ENCODE measurements at places on chromosomes 5 and 9.

GRCh38 chr9:21862871-21863270 is 60.4 kb downstream of the MTAP start:
- no peak for DNase-seq

- no peak for DNase-seq
Observed at GRCh38 chr5:75438722-75439121, 72.7 kb downstream of the CERT1 start.

DNA sequence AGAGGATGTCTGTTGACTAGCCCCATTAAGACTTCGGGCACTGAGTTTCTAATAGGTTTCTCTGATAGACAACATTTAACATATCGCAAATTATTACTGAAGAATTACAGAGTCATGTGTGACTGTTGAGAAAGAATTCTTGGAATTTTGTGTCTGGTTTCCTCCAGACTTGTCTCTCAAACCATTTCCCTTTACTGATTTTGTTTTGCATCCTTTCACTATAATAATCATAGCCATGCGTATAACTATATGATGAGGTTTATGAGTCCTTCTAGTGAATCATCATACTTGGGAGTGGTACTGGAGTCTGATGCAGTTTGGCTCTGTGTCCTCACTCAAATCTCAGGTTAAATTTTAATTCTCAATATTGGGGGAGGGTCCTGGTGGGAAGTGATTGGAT is 27.0 kb downstream of the ZNF169 start:
- no peak for DNase-seq

GRCh38 chr5:155052532-155052931 is 39.0 kb downstream of the KIF4B start:
- no peak for DNase-seq

GRCh38 chr5:52875827-52876226 is 88.1 kb downstream of the ITGA1 start:
- DNase-seq = no peak

DNA sequence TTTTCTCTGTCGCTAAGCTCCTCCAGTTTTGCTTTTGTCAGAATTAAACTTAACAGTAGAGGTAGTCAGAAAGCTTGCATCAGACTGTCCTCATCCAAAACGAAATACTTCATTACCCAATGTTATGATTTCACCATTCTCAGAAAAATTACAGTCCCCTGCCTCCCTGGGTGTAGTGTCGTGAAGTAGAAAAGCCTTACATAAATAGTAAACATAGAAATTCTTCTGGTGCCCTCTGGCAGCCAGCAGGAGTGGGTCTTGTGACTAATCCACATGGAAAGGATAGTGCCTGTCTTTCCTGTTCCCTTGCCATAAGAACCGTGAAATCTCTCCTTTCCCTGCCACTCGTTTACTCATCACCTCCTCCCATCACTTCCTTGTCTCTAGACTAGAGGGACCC is 230.6 kb downstream of the GNA14 start:
- no peak for DNase-seq

- peak; percentile 23 for DNase-seq
Observed at GRCh38 chr9:134971696-134972095, 54.0 kb upstream of the FCN1 start.

DNA sequence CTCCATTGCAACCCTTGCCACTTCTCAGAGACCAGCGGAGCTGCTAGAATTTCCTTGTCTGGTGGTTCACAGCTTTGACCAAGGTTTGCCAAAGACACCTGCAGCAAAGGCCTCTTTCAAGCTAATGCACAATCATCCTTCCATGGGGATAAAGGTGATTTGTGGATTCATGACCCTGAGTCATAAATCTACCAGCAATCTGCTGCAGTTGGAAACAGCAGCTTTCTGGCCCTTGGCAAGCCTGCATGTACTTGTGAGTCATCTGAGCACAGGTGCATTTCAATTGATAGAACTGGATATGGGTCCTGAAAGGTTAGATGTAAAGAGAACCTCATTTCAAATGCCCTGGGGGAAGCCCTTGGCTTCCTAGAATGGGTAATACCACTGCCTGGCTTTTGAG is 21.6 kb upstream of the TCF7 start:
- DNase-seq = peak; percentile 48

Data from right lobe of liver (tissue), 6 donors.